ENCODE measurements at places on chromosomes 11 and 22.

- DNase-seq: no peak
These were observed 7.6 kb upstream of the TMPRSS6 start for GRCh38 chr22:37117092-37117491.

DNA sequence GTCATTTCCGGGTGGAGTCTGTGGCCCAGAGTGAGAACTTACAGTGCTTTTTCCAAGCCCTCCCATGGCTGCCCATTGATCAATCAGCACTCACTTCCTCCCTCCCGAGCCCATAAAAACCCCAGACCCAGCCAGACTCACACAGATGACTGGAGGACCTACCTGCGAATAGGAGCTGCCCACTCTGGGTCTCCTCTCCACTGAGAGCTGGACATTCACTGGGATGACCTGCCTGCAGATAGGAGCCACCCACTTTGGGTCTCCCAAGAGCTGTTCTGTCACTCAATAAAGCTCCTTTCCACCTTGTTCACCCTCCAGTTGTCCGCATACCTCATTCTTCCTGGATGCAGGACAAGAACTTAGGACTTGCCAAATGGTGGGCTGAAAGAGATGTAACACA, 56.0 kb upstream of the B3GNT6 start:
- DNase-seq: no peak

- no peak for DNase-seq
These were observed 49.2 kb upstream of the SYT7 start for GRCh38 chr11:61630089-61630488.

GRCh38 chr11:98625526-98625925, 395.2 kb upstream of the CNTN5 start:
- DNase-seq: no peak

DNA sequence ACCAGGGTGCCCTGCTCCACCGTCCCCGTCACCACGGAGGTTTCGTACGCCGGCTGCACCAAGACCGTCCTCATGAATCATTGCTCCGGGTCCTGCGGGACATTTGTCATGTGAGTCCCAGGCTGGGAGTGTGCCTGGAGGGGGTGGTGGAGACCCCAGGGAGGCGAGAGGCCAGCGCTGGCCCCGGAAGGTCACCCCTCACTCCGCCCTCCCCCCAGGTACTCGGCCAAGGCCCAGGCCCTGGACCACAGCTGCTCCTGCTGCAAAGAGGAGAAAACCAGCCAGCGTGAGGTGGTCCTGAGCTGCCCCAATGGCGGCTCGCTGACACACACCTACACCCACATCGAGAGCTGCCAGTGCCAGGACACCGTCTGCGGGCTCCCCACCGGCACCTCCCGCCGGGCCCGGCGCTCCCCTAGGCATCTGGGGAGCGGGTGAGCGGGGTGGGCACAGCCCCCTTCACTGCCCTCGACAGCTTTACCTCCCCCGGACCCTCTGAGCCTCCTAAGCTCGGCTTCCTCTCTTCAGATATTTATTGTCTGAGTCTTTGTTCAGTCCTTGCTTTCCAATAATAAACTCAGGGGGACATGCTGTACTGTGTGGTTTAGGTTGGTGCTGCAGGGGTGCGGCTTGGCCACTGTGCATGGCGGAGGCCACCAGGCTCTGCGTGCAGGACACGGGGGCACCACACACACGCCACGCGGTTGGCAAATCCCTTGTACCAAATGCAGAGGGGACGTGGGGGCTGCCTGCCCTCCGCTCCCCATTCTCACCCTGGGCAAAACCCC, 35.4 kb downstream of the MUC2 start:
- no peak for DNase-seq

GRCh38 chr11:131302836-131303235, 67.6 kb upstream of the NTM start:
- no peak for DNase-seq

- DNase-seq: no peak
These were observed 447.4 kb downstream of the BRD1 start for GRCh38 chr22:49380095-49380827.

- DNase-seq: peak; percentile 11
These were observed 81.6 kb downstream of the MYEOV start for GRCh38 chr11:69375316-69376154.

DNA sequence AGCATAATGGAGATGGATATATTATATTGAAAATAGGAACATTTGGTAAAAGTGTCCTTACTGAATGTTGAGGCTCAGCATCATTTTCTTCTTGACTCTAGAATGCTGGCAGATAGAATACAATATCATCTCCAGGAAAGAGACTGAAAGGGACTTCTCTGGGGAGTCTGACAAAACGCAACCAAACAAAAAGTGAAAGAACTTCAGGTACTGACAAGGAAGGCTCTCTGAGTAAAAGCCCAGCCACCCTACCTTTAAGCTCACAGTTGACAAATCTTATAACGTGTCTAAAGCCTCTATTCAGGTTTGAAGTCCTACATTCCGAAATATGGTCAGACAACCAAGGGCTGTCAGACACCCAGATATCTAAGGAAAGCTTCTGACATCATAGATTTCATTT, 590.8 kb downstream of the SOX6 start:
- no peak for DNase-seq

- no peak for DNase-seq
These were observed 2.5 kb upstream of the HBB start for GRCh38 chr11:5229356-5229755.

GRCh38 chr22:39183991-39184585, 31.6 kb upstream of the CBX7 start:
- no peak for DNase-seq

Data from activated T-cell treated with anti-CD3 and anti-CD28 coated beads, Interleukin-2, amount 50 U/mL, for 1 hour (primary cell).